ENCODE measurements at places on chromosomes 3 and 15.

GRCh38 chr3:58387650-58388546 lies 45.7 kb downstream of the PDHB start:
- DNase-seq, result no peak

- no peak for DNase-seq
These were observed 242.6 kb upstream of the TPRG1 start for GRCh38 chr3:188929137-188929536.

GRCh38 chr3:182323126-182323700 lies 470.1 kb upstream of the ATP11B start:
- no peak for DNase-seq

DNA sequence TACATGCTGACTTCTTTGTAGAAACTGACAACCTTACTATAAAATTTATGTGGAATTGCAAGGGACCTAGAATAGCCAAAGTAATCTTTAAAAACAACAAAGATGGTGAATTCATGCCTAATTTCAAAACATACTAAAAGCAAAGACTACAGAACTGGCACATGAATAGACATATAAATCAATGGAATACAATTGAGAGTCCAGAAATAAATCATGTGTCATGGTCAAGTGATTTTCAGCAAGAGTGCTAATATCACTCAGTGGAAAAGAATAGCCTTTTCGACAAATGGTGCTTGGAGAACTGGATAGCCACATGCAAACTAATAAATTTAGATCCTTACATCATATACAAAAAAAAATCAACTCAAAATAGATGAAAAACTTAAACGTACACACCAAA lies 8.7 kb downstream of the IMPG2 start:
- DNase-seq, result no peak

DNA sequence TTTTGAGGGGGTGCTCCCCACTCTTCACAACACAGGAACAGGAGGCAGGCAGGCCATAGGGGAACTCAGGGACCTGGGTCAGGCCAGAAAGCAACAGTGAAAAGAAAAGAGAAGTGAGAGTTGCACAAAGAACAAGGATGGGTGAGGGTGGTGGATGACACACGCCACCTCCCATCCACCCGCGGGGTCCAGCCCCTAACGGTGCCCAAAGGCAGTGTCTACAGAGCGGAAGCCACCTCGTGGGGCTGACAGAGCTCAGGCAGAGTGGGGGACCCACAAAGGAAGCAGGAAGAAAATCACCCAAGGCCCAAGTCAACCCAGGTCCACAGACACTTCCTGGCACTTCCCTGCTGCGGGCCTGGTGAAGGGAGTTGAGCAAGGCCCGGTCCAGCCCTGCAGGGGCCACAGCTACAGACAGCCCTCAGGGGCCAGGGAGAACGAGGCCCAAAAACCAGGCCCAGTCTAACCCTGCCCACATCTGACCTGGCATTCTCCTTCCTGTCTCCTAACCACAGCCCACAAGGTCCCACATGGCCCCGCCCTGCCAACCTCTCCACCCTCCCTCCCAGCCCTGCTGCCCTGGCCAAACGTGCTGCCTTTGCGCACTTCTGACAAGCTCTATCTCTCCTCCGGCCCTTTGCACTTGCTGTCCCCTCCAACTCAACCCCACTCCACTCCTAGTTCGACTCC lies 5.9 kb downstream of the NUP210 start:
- no peak for DNase-seq

- DNase-seq, result no peak
These were observed 452.6 kb downstream of the OCA2 start for GRCh38 chr15:27646531-27646930.

- no peak for DNase-seq
These were observed 154.9 kb upstream of the WNT5A start for GRCh38 chr3:55641964-55642363.

GRCh38 chr3:53817211-53817610 lies 29.0 kb downstream of the CHDH start:
- DNase-seq, result no peak

DNA sequence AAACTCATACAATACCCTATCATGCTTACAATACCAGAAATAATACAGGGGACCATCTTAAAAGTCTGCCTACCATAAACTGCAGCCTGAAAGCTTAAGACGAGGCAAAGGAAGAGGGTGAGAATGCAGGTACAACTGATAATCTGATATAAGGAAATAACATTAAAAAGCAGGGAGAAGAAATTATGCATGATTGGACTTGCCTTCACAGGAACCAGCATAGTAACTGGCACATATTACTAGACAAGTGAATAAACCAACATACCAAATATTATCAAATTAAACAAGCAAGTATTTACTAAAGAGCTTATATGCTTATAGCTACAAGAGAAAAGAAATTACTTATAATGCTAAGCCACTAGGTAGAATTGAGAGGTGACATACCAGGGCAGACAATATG lies 18.7 kb downstream of the ANKRD28 start:
- DNase-seq, result no peak

GRCh38 chr3:41854956-41855355 lies 106.9 kb downstream of the ULK4 start:
- DNase-seq, result no peak

DNA sequence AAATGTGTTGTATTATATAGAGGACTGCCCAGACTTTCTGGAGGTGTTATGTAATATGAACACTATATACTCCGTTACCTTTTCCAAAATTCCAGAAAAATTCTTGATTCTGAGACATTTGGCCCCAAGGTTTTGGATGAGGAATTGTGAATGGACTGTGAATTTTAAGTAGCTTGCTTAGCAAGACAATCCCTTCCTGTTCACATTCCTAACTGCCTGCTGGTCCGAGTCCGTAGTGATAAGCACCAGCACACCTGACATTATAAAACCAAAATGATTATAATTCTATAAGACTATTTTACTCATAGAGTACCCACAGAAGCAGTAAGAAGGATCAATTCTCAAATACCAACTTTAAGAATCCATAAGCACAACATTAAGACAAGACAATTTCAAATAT lies 11.2 kb downstream of the EXD1 start:
- DNase-seq, result no peak

DNA sequence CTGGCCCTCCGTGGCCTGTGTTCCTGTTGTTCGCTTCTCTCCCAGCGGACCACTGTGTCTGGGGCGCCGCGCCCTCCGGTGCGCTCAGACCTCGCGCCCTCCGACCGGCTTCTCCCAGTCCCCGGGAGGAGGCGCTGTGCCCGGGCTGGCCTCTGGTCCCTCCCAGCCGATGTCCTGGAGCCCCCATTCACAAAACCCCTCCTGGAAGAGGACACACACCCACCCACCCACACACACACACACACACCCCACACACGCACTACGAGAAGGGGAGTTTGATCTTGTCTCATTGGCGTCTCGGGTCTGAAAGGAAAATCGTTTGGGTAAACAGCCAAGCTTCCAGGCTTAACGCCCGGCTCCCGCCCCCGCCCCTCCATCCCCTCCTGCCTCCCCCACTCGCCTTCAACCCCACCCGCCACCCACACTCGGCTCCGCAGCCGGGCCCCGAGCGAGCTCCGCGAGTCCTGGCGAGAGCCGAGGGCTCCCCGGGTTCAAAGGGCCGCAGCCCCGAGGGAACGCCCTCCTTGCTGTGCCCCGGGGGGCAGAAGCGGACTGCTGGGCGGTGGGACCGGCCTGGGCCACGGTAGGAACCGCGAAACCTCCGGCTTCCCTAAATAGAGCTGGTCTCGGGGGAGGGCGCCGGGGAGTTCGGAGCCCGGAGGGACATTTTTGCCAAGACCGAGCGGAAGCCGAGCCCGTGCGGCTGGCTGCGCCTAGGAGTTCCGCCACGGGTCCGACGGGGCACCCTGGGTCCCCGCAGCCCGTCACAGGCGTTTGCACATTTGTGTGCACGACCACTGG lies 23.6 kb downstream of the NR2F2 start:
- no peak for DNase-seq

DNA sequence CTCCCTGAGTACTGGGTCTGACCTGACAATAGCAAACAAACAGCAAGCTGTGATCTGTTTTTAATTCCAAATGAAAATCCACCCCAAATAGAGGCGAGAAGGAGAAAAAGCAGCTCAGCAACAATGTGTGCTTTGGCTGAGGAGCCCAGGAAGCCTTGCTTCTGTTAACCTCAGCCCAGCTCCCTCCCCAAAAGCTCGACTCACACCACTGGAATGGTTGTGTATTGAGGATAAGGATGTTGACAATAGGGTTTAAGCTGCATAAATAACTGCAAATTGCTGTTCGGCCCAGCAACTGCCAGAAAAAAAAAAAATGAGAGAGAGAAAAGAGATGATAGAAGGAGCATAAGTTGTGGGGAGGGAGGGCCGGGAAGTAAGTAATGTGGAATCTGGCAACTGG lies 104.0 kb upstream of the TBC1D5 start:
- DNase-seq, result no peak

- no peak for DNase-seq
These were observed 18.3 kb downstream of the CLSTN2 start for GRCh38 chr3:139953131-139953910.

- no peak for DNase-seq
These were observed 126.9 kb upstream of the MEF2A start for GRCh38 chr15:99438691-99439523.

- no peak for DNase-seq
These were observed 6.1 kb downstream of the GRM2 start for GRCh38 chr3:51712963-51713362.

DNA sequence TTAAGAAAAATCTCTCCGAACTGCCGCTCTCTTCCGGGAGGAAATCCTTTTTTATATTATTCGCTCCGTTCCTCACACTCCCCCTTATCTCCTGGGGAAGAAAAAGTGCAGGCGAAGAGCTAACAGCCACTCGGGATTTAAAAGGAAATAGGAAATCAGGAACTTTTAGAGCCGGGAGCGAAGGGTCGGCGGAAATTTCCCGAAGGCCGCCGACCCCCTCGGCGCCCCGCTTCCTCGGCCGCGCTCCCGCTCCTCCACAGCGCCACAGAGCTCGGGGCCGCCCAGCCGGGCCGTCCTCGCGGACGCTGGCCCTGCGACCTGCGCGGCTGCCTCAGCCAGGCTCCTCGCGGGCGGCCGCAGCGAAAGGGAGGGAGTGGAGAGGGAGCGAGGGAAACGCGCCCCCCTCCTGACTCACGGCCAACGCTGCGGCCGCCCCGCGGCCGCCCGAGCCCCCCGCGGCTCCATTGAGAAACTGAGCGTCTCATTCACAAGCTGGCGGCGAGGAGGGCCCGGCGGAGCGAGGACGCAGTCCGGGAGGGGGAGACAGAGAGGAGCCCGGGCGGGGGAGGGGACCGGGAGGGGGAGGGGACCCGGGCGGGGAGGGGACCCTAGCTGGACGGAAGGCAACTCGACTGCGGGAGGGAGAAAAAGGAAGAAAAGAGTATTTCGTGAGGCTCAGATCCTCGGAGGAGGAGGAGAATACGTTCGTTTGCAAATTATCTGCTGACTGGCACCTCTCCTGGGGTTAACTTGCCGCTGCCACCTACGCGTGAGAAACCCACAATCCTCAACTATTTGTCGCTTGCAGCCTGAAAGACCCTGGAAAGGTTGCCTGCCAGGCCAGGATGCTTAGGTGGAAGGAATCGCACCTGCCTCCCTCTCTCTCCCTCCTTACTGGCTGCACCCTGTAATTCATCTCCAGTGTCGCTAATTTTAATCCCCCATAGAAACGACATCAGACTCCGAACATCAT lies at the start of gene PTPN9:
TSS of gene PTPN9 (minus strand) at position 368 of the 973 bp plus-strand sequence. CDS start 539 bp downstream, outside the sequence.
- no peak for DNase-seq

GRCh38 chr3:188853856-188854771 lies 317.7 kb upstream of the TPRG1 start:
- no peak for DNase-seq

GRCh38 chr15:99436542-99437314 lies 129.1 kb upstream of the MEF2A start:
- DNase-seq, result no peak

- DNase-seq, result no peak
These were observed 88.7 kb downstream of the GABRG3 start for GRCh38 chr15:27059610-27060202.

DNA sequence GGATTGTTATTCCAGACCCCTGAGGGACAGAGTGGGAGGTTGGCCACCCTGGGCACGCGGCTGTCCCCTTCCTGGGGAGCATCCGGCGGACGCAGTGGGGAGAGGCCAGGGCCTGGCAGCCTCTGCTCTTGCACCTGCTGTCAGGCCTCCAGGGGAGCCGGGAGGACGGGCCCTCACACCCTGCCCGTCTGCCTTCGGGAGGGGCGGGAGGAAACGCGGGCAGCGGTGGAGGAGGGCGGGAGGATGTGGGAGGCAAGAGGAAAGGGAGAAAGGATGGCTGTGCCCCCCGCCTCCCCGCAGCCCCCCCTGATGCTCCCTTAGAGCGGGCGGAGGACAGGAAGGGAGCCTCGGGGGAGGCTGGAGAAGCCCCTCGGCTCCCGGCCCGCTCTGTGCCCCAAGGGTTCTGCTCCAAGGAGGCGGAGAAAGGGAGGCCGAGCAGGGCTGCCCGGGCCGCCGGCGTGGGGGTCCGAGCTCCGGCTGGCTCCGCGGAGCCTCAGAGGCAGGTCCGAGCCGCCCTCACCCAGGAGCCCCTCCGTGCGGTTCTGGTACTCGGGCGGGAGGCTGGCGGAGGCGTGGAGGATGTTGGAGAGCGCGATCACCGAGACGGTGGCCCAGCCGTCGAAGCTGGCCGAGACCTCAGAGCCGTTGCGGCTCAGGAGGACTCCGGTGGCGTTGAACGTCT lies 40.9 kb downstream of the MUC20 start:
- DNase-seq, result no peak

- no peak for DNase-seq
These were observed 121.6 kb downstream of the RBPMS2 start for GRCh38 chr15:64653757-64654156.

GRCh38 chr3:157543501-157544035 lies 40.4 kb upstream of the VEPH1 start:
- no peak for DNase-seq

- no peak for DNase-seq
These were observed 189.8 kb upstream of the GOLIM4 start for GRCh38 chr3:168285506-168285905.

- DNase-seq, result no peak
These were observed 101.7 kb upstream of the EIF1B start for GRCh38 chr3:40207796-40208195.

- no peak for DNase-seq
These were observed 25.3 kb downstream of the CMSS1 start for GRCh38 chr3:99842826-99843589.

GRCh38 chr3:152309031-152309430 lies 40.3 kb downstream of the MBNL1 start:
- DNase-seq, result no peak

DNA sequence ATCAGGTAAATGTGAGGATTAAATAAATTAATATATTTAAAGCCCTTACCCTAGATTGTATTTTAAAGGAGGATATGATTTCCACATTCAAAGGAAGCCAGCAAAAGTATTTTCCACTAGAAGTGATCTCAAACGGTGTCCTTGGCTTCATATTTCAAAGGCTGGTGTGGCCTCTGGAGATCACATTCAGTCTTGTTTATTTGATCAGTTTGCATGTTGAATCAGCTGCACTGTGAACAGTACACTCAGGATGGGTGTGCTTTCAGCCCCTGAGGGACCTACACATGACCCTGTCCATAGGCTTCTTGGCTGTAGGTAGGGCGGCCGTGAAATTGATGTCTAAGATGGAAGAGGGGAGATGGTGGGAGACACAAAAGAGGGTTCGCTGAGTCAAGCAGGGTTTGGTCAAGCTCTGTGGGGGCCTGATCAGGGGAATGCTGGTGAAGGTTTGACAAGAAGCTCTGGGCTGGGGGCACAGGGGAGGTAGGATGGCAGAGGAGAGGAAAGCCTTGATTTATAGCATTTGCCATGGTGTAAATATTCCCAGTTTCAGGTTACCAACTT lies 21.9 kb downstream of the CYP8B1 start:
- DNase-seq, result no peak

- DNase-seq, result no peak
These were observed 114.8 kb downstream of the OXNAD1 start for GRCh38 chr3:16379838-16380237.

- no peak for DNase-seq
These were observed 25.0 kb downstream of the ADAM10 start for GRCh38 chr15:58724466-58724865.

- DNase-seq, result no peak
These were observed 103.2 kb downstream of the CHL1 start for GRCh38 chr3:299590-300301.

Data from cortex of kidney (tissue), 1 donor.